K562 (cell line): ENCODE measurements at places on chromosomes 3 and 15. TPM values are rescaled to one million over a fixed set of nuclear protein-coding genes. Genes with fewer than 3 reads are reported as not detected.

CPNE4 gene
- not detected in 2 replicates for total RNA-seq

DNA sequence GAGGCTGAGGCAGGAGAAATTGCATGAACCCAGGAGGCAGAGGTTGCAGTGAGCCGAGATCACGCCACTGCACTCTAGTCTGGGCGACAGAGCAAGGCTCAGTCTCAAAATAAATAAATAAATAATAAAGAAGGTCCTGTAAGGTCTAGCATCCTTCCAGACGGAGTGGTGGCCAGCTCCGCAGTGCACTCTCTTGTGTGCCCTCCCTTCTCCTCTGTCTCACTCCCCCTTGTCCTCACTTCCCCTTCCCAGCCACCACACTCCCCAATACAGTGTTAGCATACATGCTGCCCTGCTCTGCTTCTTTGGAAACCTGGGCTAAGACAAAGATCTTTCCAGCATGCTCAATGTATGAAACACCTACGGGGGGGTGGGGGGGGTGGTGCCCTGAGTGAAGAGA is 3.4 kb upstream of the CLN6 start:
- H3K4me3 ChIP-seq = no peak overlapping the region
- H3K27me3 ChIP-seq = no peaks in the 10 kb centered on the region
- H3K36me3 ChIP-seq = peaks cover 7% of the 10 kb centered on the region; the same call in 2 of the 3 replicates
- no peak overlapping the region for H3K27ac ChIP-seq

GRCh38 chr3:48423241-48423882 is 6.5 kb downstream of the PLXNB1 start:
- H3K27me3 ChIP-seq = no peaks in the 10 kb centered on the region
- no peak overlapping the region for H3K4me3 ChIP-seq
- H3K36me3 ChIP-seq = no peaks in the 10 kb centered on the region
- no peak overlapping the region for H3K27ac ChIP-seq
- DNase-seq = no peak
- H3K4me1 ChIP-seq = peaks cover 27% of the 10 kb centered on the region

DNA sequence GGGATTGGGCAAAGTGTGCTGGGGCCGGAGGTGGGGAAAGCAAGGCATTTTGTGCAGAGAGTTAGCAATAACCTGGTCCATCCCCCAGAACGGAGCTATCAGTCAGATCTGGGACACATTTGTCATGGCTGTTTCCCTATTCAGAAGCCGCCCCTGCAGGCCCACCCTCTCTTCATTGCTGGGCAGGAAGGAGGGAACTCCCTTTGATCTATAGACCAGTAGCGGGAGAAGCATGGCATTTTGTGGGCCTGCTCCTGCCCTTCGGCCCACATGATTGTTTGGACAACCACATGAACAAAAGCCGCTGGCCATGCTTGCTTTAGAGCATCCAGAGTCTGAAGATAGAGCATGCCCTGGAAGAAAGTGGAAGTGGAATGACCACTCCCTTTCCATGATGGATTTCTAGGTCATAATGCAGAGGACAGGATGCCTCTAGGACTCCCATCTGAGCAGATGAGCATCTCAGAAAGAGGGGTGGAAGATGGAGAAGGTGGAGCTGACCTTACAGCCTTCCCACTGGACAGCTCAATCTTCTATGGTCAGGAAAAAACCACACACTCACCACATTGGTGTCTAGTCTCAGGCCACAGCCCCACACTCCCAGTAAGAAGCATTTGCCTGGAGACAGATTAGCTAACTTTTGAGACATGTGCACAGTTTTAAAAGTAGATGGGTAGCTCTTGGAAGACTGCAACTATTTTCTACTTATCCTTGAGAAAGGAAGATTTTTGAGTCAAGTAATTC is 11.9 kb upstream of the LRTM1 start:
- no peak for DNase-seq
- no peak overlapping the region for H3K4me3 ChIP-seq
- H3K36me3 ChIP-seq = no peaks in the 10 kb centered on the region
- H3K27me3 ChIP-seq = no peaks in the 10 kb centered on the region
- H3K27ac ChIP-seq = no peak overlapping the region

DNA sequence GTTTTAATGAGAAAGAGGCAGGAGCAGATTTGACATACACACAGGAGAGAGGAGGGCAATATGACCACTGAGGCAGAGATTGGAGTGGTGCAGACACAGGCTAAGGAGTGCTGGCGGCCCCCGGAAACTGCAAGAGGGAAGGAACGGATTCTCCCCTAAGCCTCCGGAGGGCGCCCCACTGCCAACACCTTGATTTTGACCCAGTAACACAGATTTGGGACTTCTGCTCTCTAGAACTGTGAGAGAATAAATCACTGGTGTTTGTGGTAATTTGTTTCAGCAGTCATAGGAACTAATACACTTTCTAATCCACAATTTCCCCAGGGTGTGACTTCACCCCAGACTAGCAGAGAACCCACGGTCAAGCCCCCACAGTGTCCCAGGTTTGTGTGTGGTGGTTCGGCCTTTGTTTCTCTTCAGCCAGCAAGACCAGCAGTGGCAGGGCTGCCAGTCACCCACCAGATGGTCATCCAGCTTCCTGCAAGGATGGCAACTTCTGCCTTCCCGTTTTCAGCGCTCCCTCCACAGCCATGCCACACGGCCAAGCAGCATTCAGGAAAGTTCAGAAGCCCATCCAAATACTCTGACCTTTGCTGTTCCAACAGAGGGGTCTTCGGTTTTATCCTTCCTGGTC is 23.6 kb upstream of the TSPAN3 start:
- H3K27me3 ChIP-seq = peaks cover 3% of the 10 kb centered on the region; the same call in 1 of the 3 replicates
- DNase-seq = peak; percentile 42
- H3K4me3 ChIP-seq = no peak overlapping the region
- H3K36me3 ChIP-seq = no peaks in the 10 kb centered on the region
- no peaks in the 10 kb centered on the region for H3K4me1 ChIP-seq
